Activated T-helper 17 cell treated with anti-CD3 and anti-CD28 coated beads, Interleukin-2, amount 50 U/mL, for 72 hours (primary cell): ENCODE measurements at places on chromosomes 12 and 14.
A peak's percentile ranks its signal among the peaks of the same experiment; 100 is the strongest.

DNA sequence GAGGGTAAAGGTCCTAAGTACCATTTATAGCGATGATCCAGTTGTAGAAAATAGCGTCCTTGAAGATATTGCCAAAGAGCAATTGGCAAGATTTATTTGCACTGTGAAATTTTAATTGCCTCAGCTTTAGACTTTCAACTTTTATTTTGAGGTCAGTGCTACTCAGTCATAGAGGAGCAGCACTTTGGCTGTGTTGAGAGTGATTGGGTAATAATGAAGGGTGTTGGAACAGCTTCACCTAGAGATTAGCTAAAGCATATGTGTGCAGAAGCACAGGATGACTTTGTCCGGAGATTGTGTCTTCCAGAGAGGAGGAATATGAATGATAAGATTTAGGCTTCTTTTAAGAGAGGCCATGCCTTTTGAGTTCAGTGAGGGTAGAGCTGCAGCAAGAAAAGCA, 164.8 kb downstream of the NPAS3 start:
- H3K4me1 ChIP-seq = no peaks in the 10 kb centered on the region
- H3K27ac ChIP-seq = no peak overlapping the region
- H3K4me3 ChIP-seq = no peak overlapping the region
- H3K36me3 ChIP-seq = no peaks in the 10 kb centered on the region
- ATAC-seq = no peak
- H3K27me3 ChIP-seq = no peaks in the 10 kb centered on the region

DNA sequence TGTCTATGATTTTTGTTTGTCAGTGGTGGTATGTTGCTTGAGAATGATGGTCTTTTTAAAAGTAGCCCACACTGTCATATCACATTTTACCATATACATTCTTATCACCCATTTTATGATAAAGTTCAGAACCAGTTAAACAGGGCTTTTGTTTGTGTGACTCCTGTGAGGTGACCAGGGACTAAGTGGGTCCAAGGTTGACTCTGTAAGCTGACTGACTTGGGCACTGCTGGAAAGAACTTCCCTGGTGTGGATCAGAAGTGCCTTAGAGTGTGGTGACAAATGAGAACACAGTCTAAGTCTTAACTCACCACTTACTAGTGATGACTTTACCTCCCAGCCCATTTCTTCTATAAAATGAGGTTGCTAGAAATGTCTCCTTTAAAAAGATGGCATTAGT, 52.6 kb downstream of the VRK1 start:
- ATAC-seq = no peak
- no peak overlapping the region for H3K4me3 ChIP-seq
- H3K27me3 ChIP-seq = no peaks in the 10 kb centered on the region
- H3K4me1 ChIP-seq = peaks cover 7% of the 10 kb centered on the region
- H3K27ac ChIP-seq = no peak overlapping the region

- ATAC-seq = no peak
- H3K27ac ChIP-seq = no peak overlapping the region
- peaks cover 83% of the 10 kb centered on the region for H3K36me3 ChIP-seq
- H3K4me3 ChIP-seq = no peak overlapping the region
Measured at GRCh38 chr12:53399896-53400295, 19.9 kb downstream of the SP1 start.

DNA sequence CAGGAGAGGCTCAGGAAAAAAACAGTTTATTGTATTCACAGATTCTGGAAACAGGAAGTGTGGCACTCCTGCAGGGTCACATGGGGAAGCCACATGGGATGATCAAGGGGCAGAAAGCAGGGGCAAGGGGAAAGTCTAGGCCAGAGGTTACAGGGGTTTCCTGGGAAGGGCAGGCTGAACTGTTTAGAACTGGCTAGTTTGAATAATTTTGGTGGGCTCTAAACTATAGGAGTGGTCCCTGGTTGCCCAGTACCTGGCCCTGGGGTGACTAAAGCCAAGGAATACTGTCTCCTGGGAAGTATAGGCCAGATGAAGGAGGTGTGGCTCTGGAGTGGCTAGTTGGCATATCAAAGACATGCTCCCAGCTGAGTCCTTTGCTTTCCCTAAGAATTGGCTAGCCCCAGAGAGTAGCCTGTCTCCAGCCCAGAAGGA, 169.2 kb downstream of the SLC41A2 start:
- H3K27ac ChIP-seq = peak overlapping the region; percentile 60
- no peaks in the 10 kb centered on the region for H3K36me3 ChIP-seq
- no peaks in the 10 kb centered on the region for H3K27me3 ChIP-seq
- no peak for ATAC-seq

DNA sequence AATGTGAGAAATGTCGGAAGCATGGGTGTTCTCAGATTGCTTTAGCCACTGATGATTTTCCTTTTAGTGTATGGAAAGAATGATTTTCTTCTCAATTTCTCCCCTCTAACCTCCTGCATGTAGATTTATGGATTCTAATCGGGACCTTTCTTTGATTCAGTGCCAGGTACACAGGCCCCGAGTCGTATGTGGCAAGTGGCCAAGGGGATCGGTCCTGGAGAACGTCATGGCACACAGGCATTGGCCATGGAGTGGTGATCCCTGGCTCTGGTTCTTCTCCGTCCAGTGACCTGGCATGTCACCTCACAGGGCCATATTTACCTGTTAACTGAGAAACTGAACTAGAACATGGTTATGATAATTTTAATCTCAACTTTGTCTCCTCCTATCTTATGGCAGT, 58.1 kb downstream of the ETV6 start:
- H3K36me3 ChIP-seq = peaks cover 53% of the 10 kb centered on the region
- peaks cover 48% of the 10 kb centered on the region for H3K4me1 ChIP-seq
- ATAC-seq = no peak
- no peak overlapping the region for H3K4me3 ChIP-seq

GRCh38 chr12:59093073-59093772, 172.9 kb upstream of the LRIG3 start:
- H3K4me3 ChIP-seq = no peak overlapping the region
- no peaks in the 10 kb centered on the region for H3K4me1 ChIP-seq
- no peaks in the 10 kb centered on the region for H3K36me3 ChIP-seq
- no peak overlapping the region for H3K27ac ChIP-seq
- no peak for ATAC-seq

- H3K27ac ChIP-seq = peak overlapping the region; percentile 7
- no peak overlapping the region for H3K4me3 ChIP-seq
- H3K27me3 ChIP-seq = peaks cover 3% of the 10 kb centered on the region
- H3K4me1 ChIP-seq = peaks cover 18% of the 10 kb centered on the region
- H3K36me3 ChIP-seq = no peaks in the 10 kb centered on the region
- no peak for ATAC-seq
Measured at GRCh38 chr12:67890726-67891258, 98.5 kb upstream of the IFNG-AS1 start.

DNA sequence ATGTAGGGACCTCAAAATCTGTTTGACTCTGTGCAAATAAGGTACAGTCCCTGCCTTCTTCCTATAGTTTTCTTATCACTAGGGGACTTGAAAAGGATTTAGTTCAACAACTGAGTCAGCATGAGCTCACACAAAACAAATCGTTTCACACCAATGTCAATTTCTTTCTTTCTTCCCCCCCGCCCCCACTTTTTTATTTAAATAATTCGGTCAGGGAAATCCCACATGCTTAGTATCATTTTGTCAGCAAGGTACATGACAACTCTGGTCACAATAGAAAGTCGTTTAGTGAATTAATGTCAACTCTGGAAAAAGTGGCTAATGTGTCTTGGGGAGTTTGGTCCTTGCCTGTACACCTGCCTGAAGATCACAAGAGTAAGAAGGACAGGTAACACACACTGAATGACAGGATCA, 232.2 kb upstream of the PLEKHG7 start:
- H3K4me1 ChIP-seq = peaks cover 21% of the 10 kb centered on the region
- no peaks in the 10 kb centered on the region for H3K27me3 ChIP-seq
- peak; percentile 97 for ATAC-seq
- H3K4me3 ChIP-seq = peak overlapping the region; percentile 72
- peak overlapping the region; percentile 91 for H3K27ac ChIP-seq

- ATAC-seq = no peak
- no peak overlapping the region for H3K27ac ChIP-seq
- no peak overlapping the region for H3K4me3 ChIP-seq
- H3K4me1 ChIP-seq = peaks cover 4% of the 10 kb centered on the region
- peaks cover 7% of the 10 kb centered on the region for H3K27me3 ChIP-seq
- no peaks in the 10 kb centered on the region for H3K36me3 ChIP-seq
Measured at GRCh38 chr14:92499234-92499633, 14.3 kb upstream of the RIN3 start.

DNA sequence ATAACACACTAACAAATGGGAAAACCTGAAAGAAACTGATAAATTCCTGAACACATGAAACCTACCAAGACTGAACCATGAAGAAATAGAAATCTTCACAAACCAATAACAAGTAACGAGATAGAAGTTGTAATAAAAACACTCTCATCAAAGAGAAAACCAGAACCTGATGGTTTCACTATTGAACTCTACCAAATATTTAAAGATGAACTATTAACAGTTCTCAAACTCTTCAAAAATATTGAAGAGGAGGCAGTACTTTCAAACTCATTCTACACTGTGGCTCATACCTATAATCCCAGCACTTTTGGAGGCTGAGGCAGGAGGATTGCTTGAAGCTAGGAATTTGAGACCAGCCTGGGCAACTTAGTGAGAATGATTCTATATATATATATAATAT, 48.4 kb upstream of the TMTC2 start:
- no peak overlapping the region for H3K27ac ChIP-seq
- no peaks in the 10 kb centered on the region for H3K36me3 ChIP-seq
- no peaks in the 10 kb centered on the region for H3K4me1 ChIP-seq

- ATAC-seq = no peak
- no peak overlapping the region for H3K4me3 ChIP-seq
- no peaks in the 10 kb centered on the region for H3K4me1 ChIP-seq
- H3K36me3 ChIP-seq = no peaks in the 10 kb centered on the region
- H3K27me3 ChIP-seq = no peaks in the 10 kb centered on the region
- no peak overlapping the region for H3K27ac ChIP-seq
Measured at GRCh38 chr14:87386524-87386923, 606.5 kb downstream of the GALC start.

GRCh38 chr12:104439137-104439536, 17.6 kb upstream of the CHST11 start:
- H3K4me1 ChIP-seq = no peaks in the 10 kb centered on the region
- no peak overlapping the region for H3K27ac ChIP-seq
- H3K27me3 ChIP-seq = peaks cover 5% of the 10 kb centered on the region
- no peak for ATAC-seq
- no peak overlapping the region for H3K4me3 ChIP-seq

DNA sequence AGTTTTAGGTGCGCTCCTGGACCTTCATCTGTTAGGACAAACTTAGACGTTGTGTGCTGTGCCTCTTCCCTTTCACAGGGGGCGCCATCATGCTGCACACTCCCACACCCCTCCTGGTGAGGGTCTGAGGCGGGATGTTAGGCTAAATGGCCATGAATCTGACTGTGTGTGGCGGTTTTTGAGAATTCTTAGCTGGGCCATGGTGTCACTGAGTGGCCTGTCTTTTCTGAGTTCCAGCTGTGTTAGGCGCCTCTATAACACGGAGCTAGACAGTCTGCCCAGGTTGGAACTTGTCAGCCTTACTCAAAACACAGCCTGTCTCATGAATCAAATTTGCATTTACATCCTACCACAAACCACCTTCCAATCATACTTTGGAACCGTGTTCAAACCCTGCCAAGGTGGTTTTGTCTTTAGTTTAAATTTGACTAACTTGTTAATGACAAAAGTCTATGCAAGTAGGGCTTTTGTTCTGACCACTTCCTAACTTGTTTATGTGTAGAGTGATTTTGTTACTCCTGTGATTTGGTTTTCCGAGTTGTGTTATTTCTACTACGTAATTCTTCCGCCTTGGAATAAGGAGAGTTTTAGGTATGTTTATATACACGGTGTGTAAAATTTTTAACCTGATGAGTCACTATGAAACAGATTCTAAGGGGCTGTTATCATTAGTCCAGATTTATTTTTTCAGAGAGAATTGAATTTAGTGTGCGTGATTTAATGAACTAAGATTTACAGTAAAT, 19.6 kb downstream of the ACVR1B start:
- peak overlapping the region; percentile 64 for H3K27ac ChIP-seq
- H3K4me3 ChIP-seq = peak overlapping the region; percentile 72
- H3K27me3 ChIP-seq = no peaks in the 10 kb centered on the region
- peaks cover 57% of the 10 kb centered on the region for H3K4me1 ChIP-seq
- H3K36me3 ChIP-seq = peaks cover 13% of the 10 kb centered on the region

DNA sequence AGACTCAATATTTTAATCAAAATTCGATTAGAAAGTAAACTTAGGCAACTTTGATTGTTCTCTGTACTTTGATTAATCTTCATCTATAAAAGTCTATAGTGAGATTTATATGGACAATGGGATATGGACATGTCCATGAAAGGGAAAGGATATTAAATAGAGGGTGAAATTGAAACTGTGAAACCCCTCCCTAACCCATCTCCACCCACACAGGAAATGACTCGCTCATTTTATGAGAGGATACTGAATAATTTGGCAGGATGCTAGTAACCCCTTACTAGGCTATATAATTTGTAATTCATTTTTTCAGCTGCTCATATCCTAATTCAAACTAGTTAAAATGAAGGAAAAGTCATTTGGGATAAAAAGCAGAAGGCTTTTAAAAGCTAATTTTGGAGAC, 328.0 kb upstream of the ATP2B1 start:
- ATAC-seq = no peak
- H3K27me3 ChIP-seq = peaks cover 6% of the 10 kb centered on the region
- no peak overlapping the region for H3K4me3 ChIP-seq
- H3K4me1 ChIP-seq = peaks cover 14% of the 10 kb centered on the region
- H3K36me3 ChIP-seq = no peaks in the 10 kb centered on the region

DNA sequence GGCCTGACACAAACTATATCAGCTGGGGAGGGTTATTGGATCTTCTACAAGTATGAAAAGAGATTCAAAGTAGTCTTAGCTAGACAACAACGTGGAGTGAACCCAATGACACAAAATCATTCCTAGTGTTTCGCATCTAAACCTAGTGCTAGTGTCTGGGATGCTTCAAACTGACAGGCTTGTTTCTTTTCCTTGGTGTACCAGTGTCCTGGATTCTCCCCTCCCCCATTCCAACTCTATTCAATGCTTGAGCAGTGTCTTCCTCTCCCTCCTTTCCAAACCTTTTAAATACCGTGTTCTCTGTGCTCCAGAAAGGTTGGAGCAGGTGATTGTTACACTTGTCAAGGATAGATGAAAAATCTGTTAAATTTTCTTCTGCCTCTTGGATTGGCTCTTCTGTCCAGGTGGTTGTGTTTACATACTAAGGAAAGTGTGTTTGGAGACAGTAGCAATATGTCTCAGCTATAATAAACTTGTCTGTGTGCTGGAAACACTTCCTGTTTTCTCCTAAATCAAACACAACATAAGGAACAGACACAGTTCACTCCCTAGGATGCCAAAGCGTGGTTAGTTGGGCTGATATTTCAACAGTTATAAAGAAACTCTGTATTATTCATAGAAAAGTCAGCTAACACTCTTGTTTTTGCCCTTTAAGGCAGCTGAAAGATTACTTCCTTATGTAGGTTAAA, 14.4 kb upstream of the GUCY2C start:
- no peaks in the 10 kb centered on the region for H3K4me1 ChIP-seq
- H3K27ac ChIP-seq = no peak overlapping the region
- ATAC-seq = no peak
- H3K27me3 ChIP-seq = peaks cover 23% of the 10 kb centered on the region
- no peaks in the 10 kb centered on the region for H3K36me3 ChIP-seq
